ENCODE measurements at places on chromosomes 1 and 21.

- no peak for DNase-seq
Measured at GRCh38 chr1:244112041-244112440, 61.0 kb downstream of the ZBTB18 start.

DNA sequence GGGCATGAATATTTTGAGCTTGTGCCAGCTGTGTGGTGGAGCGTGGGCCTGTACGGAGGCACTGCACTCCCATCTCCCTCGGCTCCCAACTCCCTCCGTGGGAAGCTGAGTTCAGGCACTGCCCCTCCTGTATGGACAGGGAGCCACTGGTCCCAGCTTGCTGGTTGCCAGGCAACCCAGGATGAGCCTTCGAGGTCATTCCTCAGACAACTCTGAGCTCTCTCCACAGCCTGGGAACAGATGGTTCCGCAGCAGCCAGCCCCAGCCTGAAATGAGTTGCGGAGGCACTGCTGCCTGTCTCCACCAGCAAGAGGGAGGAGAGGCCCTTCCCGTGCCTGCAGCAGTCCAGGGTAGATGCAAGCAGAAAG is 58.4 kb upstream of the TENT5B start:
- DNase-seq, result no peak

DNA sequence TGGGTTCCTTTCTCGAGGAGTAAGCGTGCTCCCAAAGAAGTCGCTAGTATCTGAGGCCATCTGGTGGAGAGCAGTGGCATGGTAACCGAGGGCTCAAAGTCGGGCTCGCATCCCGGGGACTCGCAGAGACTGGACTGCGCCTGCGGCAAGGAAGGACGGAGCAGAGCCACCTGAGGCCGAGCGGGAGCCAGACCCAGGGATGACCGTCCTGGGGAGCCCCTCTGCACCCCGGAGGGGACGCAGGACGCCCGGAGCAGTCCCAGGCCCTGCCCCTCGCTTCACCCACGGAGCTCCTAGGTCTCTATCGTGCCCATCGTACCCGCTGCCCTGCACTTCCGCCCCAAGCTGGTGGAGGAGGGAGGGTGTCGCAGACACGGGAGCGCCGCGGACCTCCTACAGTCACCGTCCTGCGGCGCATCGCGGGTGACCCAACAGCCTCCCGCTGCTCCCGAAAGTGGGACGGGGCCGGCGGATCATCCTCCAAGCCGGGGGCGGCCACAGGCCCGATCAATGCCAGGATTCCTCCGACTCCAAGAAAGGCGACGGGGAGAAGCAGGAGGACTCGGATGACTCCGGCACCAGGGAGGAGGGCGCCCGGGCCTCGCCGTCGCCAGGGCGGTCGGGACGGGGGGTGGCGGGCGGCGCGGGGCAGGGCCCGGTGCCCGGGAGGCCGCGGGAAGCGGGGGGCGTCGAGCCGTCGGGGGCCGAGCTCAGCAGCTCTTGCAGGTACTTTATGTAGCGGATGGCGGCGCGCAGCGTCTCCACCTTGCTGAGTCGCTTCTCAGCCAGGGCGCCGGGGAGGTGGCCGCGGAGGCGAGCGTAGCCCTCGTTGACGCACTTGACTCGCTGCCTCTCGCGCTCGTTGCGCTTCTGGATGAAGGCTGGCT is 2.3 kb upstream of the CACNA1S start:
- peak; percentile 79 for DNase-seq

GRCh38 chr1:116164150-116164549 is 53.0 kb downstream of the MAB21L3 start:
- no peak for DNase-seq

GRCh38 chr1:180964056-180964455 is 51.4 kb downstream of the KIAA1614 start:
- DNase-seq, result no peak
